ENCODE measurements at places on chromosomes 12 and 14.

DNA sequence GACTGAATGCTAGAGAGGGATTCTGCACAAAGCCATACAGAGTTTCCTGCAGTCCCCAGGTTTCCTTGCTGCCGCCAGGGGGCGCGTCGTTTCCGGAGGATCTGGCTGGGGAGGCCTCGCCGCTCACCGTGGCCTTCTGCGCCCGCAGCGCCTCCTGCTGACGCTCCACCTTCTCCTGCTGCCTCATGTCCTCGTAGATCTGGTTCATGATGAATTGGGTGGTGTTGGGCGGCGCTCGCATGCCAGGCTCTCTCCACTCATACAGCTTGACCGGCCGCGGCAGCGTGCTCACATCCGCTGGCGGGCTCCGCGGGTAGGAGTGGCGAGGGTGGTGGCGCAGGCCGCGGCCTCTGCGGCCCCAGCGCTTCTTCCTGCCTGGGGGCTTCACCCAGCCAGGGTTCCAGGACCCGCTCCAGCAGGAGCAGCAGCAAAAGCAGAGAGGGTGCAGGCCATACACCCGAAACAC is 987 bp downstream of the CCER1 start:
- DNase-seq = no peak

DNA sequence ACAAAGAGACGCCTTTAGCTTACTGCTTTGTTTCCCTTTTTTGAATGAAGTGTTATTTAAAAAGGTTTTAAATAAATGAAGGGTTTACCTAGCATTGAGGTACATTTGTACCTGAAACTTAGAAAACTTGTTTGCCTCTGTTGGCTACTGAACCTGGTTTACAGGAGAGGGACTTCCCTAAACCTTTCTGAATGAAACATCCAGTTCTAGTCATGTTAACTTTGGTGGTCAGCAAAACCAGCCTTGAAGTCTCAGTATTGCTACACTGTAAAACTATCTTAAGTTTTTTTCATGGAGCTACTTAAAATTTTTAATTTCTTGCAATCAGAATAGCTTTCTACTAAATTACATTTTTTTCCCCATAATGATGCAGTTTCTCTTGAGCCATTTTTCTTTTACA is 38.2 kb downstream of the RASSF8 start:
- DNase-seq = no peak

- DNase-seq = no peak
Observed at GRCh38 chr12:109765446-109765810, 51.8 kb downstream of the FAM222A start.

- DNase-seq = no peak
Observed at GRCh38 chr14:103302966-103303365, 31.1 kb upstream of the EIF5 start.

DNA sequence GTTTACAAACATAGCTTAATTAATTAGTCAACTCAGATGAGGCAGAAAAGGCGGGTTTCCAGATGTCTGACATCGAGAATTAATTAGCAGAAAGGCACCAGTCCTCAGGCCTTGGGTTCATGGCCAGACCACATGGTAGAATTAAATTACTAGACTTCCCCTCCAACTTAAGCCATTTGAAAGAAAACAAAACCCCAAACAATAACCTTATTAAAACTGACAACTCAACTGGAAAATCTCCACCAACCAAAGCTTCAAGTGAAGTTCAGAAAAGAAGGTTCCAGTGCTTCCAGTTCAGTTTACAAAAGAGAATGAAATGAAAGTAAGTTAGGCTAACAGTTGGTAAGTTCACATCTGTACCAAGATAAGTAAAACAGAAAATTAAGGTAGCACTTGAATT is 349.5 kb downstream of the GRIN2B start:
- DNase-seq = no peak
